ENCODE measurements at places on chromosomes 4 and X.

GRCh38 chrX:99857455-99857854 is 552.6 kb downstream of the PCDH19 start:
- DNase-seq: no peak

DNA sequence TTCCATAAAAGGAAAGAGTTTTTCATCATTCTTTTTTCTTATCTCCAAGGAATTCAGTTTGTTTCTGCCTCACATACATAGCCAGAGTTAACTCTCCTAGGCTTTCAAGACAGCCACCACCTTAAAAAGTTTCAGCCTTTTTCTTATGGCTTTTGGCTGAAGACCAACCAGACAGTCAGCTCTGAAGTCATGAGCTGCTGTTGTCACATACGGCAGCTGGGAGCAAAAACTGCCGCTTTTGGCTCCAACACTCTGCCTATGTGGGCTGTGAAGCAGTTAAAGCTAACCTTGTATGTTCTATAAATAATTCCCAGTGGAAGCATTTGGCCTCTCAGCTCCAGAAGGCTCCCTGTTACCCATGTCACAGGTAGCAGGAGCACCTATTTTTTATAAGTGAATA is 104.1 kb downstream of the KLHL4 start:
- peak; percentile 48 for DNase-seq

DNA sequence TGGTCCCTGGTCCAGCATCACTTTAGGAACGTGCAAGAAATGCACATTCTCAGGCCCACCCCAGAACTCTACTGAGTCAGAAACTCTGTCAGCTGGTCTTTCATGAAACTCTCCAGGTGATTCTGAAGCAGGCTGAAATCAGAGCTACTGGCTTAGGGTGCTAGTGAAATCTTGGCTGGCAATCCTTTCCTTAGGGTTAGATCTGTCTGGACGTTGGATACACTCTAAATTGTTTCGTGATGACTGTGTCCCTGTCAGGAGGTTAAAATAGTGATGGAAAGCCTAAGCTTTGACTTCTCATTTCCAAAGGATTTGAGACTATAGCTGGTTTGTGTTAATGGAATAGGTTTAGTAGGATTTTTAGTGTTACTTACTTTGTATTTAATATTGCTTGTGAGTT is 99.1 kb downstream of the ARHGAP10 start:
- DNase-seq: no peak

- DNase-seq: peak; percentile 56
These were observed 121.6 kb downstream of the RASL11B start for GRCh38 chr4:52983563-52984303.

DNA sequence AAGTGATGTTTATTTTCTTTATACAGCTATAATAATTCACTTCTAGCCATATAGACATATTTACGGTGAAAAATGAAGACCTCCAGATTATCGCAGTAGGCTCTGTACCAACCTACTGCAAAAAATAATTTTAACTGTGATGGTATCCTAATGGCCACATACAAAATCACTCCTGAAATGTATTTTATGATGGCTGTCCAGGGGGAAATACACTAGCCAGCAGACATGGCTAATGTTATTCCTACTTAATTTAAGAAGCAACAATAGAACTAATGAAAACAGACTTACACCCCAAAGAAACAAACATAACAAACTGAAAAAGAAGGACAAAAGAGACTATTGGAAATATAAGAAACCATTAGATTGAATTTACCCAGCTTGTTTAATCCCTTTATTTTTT is 4.6 kb downstream of the NKX6-1 start:
- no peak for DNase-seq

DNA sequence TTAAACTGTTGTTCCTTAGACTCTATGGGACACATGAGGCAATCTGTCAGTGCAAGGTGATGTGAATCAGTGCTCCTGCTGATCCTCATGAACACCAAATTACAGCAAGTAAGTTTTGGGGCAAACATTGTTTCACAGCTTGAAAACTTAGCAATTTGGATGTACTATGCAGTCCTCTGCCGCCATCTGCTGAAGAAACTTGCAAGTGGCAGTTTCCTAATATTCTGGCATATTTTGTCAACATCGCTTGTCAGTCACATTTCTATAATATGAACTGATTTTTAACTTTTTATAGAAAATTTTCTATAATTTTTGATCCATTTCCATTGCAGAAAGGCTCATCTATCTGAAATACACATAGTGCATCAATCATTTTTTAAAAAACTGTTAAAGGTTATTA is 56.3 kb downstream of the ZAR1 start:
- DNase-seq: peak; percentile 20

DNA sequence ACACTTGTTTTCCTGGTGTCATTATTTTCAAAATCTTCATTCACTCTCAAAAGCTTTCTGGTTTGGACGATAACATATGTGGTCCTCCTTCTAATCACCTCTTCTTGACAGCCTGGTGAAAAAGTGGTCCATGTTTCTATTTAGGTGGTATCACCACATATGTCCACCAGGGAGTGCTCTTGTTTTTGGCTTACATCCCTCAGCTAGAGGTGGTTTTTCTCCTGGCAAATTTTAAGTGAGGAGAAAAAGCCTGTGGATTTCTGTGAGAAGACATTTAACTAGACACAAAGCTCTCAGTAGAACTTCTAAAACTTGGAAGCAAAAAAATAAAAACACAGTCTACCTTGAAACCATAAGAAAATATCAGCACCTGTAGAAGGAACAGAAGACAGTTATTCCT is 58.0 kb upstream of the FRMPD4 start:
- DNase-seq: peak; percentile 41

DNA sequence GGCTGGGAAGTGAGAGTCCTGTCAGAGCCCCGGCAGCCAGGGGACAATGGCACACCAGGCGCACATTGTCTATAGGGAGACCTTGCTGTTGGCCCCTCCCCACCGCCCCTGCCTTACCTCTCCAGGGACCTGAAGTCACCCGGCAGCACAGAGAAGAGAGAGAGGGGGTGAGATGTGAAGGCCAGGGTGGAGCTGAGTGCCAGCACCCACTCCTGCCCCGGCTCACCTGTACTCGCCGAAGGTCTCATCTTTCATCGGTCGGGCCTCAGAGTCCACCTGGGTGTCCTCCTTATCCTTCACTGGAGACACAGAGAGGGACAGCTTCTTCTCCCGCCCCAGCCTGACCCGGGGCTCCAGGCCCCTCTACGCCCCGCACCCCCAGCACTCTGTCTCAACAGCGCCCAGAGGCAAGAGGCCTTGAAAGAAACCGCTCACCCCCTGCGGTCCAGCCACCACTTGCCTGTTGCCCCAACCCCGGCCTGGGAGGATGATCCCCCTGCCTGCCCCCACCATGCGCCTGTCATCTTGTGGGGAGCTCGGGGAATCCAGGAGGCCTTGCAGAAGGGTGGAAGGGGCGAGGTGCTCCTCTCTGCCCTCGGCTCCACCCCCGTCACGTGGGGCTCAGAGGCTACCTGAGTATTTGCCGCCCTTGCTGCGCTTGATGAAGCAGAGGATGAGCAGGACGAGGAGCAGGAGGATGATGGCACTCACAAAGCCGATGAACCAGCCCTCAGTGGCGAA is 22.6 kb downstream of the L1CAM start:
- DNase-seq: no peak

DNA sequence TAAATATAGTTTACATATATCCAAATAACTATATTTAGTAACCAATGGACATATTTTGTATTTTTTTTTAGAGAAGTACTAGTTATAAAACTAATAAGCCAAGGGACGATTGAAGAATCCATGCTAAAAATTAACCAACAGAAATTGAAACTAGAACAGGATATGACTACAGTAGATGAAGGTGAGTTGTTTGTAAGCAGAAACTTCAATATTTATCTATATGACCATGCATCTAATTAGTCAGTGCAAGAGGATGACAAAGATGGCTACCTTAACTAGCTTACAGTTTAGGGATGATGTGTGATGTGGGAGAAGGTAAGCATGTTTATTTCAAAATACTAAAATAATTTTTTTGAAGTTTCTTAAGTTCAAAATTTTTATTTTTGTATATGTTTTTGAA is 57.7 kb downstream of the HPGDS start:
- DNase-seq: no peak

DNA sequence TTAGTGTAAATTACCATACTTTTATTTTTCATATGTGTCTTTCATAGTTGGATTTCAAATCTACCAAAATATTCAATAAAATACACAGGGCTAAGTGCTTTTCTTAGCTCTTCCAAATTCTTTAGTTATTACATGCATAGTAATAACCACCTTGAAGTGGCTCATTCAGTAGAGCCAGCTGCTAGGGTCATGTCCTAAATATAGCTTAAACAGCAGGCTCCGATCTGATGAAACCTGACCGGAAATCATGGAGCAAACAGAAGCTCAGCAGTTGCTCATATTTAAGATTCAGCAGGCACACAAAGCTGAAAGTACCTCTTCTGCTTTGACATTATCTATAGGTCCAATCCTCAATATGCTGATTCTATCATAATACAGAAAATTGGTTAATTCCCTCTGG is 1470.4 kb downstream of the ADGRL3 start:
- no peak for DNase-seq

- no peak for DNase-seq
These were observed 10.2 kb upstream of the CLDN24 start for GRCh38 chr4:183332447-183332846.

- peak; percentile 35 for DNase-seq
These were observed at the start of gene ZFYVE28 for GRCh38 chr4:2417765-2418649. Gene ZFYVE28 (minus strand): TSS chr4:2418645. CDS start chr4:2418323, 322 bp downstream.

DNA sequence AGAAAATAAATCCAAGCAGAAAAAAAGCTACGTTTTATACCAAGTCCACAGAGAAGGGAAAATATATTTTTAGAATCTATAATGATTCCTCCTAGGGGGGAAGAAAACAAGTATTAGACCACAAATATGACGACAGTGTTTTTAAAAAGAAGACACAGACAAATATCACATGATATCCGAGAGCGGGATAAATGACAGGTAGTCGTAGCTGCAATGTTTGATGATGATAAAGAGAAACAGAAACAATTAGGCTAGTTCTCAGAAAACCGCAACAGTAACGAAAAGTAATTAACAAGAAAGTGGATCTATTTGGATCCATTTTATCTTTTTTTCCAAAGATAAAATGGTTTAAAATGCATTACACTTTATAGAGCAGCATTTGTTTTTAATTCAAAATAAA is 918 bp downstream of the HAUS3 start:
- DNase-seq: no peak

DNA sequence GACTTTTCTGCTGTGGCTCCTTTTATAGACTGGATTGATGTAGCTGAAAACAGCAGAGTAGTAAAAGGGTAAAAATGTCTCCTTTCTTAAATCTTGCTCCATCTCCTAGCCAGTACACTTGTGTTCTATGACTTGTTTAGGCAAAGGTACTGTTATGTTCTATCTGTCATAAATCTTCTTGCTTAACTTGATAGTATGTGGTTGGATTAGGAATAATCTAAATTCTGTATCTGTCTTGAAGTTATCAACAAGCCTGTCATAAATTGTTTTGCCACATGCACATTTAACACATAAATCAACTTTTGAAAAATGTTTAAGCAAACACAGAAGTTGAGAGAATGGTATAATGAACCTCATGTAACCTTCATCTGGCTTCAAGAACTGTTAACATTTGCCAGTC is 157.0 kb downstream of the FRAS1 start:
- DNase-seq: no peak

DNA sequence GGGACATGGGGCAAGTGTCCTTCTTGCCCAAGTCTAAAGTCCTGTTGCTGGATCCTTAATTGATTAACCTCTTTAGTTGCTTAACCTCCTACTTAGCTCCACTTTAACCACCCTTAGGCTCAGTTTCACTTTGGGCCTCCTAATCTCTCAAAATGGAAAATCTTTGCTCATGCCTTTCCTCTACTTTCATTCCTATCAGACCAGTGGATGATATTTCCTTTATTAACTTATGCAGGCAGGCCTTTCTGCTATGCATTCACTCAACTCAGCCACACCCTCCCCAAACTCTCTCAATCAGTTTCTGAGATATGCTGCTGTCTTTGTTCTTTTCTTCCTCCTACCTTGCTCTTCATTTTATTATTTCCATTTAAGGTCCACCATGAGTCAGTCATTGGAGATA is 14.4 kb upstream of the ARSJ start:
- DNase-seq: no peak

GRCh38 chr4:84470204-84470785 is 28.8 kb downstream of the NKX6-1 start:
- DNase-seq: peak; percentile 4

GRCh38 chr4:142656178-142656577 is 189.9 kb downstream of the INPP4B start:
- peak; percentile 16 for DNase-seq

- no peak for DNase-seq
These were observed 294.6 kb upstream of the NRK start for GRCh38 chrX:105527759-105528158.

- no peak for DNase-seq
These were observed 37.7 kb downstream of the MAOA start for GRCh38 chrX:43693602-43694406.

GRCh38 chr4:8340781-8341241 is 71.3 kb downstream of the HTRA3 start:
- DNase-seq: no peak

GRCh38 chr4:41645728-41646390 is 102.7 kb downstream of the PHOX2B start:
- DNase-seq: no peak

DNA sequence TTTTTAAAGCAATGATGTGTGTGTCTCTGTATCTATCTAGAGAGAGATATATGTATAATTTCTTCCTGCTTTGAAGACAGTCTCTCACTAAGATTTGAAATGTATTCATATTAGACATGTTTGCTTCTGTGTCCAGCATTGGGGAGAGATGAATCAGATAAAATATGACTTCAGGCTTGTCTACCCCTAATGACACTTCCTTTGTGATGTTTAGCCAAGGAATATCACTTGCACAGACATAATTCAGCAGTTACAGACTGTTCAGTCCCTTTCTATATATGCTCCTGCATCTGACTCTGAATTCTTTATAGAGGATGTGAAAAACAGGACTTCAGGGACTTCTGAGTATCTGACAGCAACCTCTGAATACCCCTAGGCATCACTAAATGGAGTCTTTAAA is 158.4 kb downstream of the DCLK2 start:
- peak; percentile 36 for DNase-seq

DNA sequence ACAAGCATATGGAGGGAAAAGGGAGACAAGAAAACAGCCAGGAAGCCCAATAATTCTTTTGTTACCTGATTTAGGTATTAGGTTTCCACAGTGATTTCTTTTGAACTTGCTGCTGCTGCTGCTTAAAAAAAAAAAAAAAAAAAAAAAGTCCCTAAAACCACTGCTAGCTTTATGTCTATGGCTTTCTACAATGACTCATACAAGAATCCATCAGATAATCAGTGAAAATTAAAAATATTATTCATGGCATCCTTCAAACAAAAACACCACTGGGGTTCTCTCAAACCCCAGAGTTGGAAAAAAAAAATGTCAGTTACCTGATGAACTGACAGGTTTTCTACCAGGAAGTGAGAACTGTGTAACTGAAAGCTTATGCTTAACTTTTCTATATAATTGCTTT is 14.3 kb downstream of the EPHA5 start:
- no peak for DNase-seq

DNA sequence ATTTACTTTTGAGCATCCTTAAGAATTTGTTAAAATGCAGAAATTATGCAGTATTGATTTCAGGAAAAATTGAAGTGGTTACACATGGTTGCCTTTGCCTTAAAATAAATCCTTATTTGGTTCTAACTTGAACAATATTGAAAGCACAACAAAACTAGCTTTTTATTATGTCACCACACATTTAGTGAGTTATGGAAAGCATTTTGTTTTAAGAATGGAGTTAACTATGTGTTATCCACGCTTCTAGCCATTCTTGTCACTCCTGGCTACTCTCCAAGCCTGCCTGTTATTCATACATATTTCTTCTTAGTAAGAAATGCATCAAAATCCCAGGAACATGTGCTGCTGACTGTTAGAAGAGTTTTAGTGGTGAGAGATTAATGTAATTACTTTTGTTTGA is 73.9 kb downstream of the FAT4 start:
- DNase-seq: peak; percentile 84

GRCh38 chr4:42871671-42872290 is 20.7 kb upstream of the GRXCR1 start:
- no peak for DNase-seq
